ENCODE measurements at places on chromosomes 16 and 17. TPM values are rescaled to one million over a fixed set of nuclear protein-coding genes. Genes with fewer than 3 reads are reported as not detected.

DNA sequence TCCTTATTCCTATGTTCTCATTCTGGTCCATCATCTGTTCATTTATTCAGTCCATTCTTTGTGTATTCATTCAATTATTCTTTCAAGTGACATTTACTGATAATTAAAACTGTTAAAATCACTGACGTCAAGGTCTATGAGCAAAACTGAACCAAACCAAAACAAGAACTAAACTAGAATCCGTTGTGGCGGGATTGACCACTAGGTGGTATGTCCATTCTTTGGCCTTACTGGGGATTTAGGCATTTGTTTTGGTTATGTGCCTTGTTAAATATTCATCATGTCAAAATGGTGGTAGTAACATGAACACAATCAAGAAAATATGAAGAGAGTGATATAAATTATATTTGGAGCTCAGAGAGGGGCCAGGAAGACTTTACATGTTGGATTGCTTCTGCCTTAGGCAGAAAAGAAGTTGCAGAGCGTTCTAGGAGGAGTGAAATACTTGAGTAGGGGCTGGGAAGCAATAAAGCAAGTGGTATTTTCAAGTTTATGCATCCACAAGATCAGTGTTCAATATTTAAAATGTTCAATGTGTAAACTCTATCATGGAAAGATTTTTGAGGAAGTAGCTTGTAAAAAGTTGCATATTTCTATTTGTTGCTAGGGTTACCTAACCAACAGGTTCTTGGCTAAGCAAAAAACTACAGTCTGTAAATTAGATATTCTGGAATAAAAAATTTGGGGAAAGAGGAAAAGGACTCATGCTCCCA is 129.0 kb downstream of the CDH13 start:
- DNase-seq: no peak

Gene MRC2
- 242 TPM for total RNA-seq

DNA sequence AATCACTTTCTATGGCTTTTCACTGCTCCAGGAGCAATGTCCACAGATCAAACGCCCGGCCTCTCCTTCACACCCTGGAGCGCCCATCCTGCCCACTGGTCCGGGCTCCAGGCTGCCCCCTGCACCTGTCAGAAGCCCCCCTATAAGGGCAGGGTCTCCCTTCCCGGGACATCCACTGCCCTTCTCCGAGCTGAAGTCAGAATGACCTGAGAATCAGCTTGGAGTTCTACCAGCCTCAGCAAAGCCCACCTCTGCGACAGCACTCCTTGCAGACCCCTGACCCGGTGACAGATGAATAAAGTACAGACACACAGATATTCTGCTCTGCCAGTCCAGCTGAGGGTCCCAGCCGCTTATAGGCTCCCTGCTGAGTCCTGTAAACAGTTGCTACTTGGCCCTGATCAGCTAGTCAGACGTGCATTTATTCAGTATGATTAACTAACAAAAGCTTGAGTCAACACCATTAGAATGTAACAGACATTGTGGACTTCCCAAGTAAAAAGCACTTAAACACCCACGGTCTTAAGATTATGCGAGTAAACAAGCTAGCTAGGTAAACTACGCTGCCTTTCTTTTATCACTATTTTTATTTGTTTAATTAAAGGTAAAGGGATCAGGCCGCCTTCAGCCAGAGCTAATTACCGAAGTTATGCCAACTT is 4.8 kb downstream of the SLC7A5 start:
- no peak for DNase-seq

DNA sequence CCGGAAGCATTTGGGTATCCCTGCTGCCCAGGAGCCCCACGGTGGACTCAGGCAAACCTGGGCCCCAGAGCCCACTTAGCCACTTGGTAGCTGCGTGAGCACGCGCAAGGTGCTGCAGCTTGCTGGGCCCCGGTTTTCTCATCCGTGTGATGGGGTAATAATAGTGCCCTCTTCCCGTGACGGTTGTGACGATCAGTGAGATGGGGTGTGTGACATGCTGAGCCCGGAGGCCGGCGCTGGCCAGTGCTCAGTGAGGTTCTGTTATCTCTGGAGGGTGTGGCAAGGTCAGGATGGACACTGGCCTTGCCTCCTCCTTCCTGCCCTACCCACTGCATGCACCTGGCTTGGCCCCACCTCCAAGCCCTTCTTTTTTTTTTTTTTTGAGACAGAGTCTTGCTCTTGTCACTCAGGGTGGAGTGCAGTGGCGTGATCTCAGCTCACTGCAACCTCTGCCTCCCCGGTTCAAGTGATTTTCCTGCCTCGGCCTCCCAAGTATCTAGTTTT is 82.6 kb downstream of the RAP1GAP2 start:
- DNase-seq: no peak

Gene SOST
- total RNA-seq: 55.4 TPM

DNA sequence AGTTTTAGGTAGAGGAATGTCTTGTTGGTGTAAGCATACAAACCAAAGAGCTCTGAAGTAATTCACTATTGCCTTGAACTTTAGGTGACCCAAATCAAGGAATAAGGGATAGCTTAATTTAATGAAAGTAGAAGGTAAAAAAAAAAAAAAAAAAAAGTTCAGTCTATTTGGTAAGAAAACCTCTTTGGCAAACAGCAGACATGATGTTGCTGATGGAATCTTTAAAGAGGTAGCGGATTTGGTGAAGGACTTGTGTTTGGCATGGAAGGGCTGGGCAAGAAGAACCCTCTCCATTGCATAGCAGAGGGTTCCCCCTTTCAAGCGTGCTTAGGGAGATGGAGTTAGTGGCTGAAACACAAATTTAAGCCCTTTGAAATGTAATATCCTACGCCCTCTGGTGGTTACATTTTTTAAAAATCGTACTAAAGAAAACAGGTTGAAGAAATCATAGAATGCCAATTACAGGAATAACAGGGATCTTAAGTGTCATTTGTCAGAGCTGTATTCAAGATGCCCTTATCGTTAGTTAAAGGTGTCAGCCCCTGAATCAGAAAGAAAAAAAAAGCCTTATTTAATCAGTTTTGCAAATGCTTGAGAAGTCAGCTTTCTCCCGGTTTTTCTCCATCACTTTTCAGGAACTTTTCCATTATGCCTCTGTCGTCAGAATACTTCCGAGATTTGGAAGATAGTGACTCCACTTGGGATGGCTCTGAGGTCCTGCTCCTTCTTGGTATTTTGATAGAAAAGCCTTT is 383.1 kb downstream of the KCNJ2 start:
- DNase-seq: no peak

Gene SLC43A2
- total RNA-seq: 21.1 TPM

- DNase-seq: no peak
Observed at GRCh38 chr16:89827383-89828198, 684 bp upstream of the SPIRE2 start.

- DNase-seq: peak; percentile 47
Observed at GRCh38 chr17:78974635-78975591, 4.8 kb downstream of the LGALS3BP start.

GRCh38 chr17:83174362-83175118 is 95.1 kb downstream of the METRNL start:
- no peak for DNase-seq

DNA sequence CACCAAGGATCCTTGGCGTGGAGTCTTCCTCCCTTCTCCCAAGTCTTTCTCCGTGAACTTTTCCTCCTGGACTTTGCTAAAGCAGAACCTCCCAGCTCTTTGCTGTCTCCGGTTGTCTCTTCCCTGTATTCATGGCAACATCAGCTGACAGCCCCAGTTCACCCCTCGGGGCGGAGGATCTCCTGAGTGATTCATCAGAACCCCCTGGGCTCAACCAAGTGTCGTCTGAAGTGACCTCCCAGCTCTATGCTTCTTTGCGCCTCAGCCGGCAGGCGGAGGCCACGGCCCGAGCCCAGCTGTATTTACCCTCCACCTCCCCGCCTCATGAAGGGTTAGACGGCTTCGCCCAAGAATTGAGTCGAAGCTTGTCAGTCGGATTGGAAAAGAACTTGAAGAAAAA is 943 bp downstream of the CNTROB start:
- no peak for DNase-seq

- DNase-seq: no peak
Observed at GRCh38 chr17:61378658-61379456, 20.8 kb upstream of the TBX2 start.

Gene KCNH4
- 0.21 TPM for total RNA-seq

Data from thoracic aorta (tissue), 2 donors.